ENCODE measurements at places on chromosomes 1 and 21.

DNA sequence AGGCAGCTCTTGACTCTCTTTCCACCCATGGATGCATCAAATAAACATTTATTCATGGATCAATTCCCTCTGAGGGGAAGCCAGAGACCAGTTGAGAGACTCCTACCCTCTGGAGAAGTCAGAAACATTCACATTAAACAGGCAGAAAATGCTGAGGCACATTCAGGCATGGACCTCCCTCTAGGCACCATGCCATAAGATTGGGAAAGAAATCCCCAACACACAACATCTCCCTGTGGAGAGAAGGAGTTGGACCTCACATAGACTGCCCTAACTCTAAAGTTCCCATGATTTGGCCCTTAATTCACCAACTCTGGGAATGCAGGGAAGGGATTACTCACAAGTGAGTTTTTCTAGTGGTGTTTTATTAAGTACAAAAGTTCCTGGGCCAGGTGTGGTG is 415.3 kb upstream of the C1orf87 start:
- no peak for DNase-seq

DNA sequence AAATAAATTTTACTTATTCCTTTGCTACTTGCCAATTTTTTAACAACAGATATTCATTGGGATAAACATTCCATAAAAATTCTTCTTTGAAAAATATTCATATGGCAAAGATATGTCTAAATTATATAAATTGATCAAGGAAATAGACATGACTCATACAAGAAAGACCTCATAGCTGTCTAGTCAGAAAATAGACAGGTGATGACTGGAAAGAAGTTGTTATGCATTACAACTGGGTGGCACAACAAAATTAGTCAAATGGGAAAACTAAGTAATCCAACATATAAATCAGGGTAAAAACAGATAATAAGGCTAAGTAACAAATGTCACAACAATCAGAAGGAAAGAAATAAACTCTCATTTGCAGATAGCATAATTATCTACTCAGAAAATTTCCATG is 92.0 kb downstream of the USH2A start:
- DNase-seq = no peak

- no peak for DNase-seq
Observed at GRCh38 chr21:26597031-26597430, 23.9 kb upstream of the CYYR1 start.

DNA sequence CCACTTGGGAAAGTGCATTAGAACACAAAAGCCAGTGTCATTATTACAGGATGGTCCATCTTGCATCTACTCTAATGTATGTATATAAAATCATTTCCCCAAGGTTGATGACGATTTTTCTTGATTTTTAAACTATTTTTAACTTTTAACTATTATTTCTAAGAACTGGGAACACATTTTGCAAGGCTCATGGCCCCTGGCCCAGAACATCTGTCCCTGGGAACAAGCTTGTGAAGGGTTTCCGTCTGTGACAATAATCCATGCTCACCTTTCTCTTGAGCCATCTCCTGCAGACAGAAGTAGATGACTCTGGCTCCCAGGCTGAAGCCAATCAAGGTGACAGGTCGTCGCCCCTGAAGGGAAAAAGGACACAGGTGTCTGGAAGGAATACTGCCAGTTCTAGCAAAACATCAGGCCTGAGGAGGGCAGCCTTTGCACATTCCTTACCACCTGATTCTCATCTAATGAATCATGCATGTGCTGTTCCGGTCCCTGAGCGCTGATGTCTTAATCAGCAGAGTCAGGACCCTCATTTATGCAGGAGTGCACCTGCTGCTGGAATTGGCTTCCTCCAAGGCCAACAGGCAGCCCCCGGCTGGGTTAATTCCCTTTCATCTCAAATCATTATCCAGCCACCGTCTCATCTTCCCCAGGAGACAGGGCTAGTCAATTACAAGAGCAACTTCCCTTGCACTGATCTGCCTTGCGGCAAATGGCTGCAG is 62.5 kb downstream of the TMCO4 start:
- peak; percentile 52 for DNase-seq

DNA sequence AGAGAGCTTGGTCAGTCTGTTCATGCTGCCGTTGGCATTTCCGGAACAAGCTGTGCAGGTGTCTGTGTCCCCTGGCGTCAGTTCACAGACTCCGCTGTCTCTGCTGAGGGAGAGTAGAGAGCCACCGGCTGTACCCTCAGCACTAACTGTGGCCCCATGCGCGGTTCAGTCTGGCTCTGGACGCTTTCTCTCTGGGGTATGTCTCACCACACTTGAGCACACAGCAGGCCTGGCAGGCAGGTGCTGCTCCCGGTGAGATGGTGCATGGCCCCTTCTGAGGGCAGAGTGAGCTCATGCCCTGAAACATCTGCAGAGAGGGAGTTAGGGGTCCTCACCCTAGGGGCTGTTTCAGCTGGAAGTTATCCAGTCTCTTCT is 60.0 kb upstream of the TLR5 start:
- no peak for DNase-seq

- no peak for DNase-seq
Observed at GRCh38 chr1:42264511-42265190, 70.4 kb downstream of the FOXJ3 start.

GRCh38 chr1:114427612-114428011 is 83.4 kb downstream of the TRIM33 start:
- DNase-seq = no peak

GRCh38 chr1:18511149-18511873 is 30.6 kb downstream of the KLHDC7A start:
- DNase-seq = no peak

GRCh38 chr1:151692226-151692625 is 24.4 kb downstream of the CELF3 start:
- DNase-seq = no peak

DNA sequence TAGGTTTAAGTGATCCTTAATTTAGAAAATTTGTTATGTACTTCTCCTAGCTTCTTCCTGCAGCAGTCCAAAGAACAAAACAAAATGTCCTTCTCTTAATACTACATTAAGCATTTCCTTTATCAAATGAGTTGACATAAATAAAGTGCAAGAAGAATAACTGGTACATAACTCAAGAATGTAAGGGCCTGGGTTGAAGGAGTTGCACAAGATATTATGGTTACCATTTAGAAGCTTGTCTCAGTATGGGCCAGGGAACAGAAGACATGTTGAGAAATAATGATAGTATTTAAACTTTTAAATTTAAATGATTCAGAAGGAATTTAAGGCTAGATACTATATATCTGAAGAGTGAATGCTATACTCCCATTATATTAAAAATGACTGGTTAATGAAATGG is 23.5 kb downstream of the SUCO start:
- DNase-seq = no peak

GRCh38 chr1:234327577-234328164 is 45.6 kb upstream of the COA6 start:
- DNase-seq = no peak

DNA sequence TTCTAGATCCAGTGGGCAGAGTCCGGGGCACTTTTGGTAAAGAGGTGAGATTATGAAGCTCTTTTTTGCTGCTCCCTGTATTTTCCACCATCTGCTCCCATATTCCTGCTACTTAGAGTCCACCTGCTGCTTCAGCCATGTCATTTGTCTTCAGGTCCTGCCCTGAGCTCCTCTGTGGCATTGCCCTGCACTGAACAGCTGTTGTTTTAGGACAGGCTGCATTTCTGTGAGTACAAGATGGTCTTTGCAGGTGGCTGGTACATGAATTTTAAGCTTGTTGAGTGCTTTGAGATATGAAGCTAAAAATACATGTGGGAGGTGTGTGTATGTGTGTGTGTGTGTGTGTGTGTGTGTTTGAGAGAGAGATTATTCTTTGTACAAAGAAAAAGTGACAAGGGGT is 21.9 kb downstream of the MT1HL1 start:
- no peak for DNase-seq

DNA sequence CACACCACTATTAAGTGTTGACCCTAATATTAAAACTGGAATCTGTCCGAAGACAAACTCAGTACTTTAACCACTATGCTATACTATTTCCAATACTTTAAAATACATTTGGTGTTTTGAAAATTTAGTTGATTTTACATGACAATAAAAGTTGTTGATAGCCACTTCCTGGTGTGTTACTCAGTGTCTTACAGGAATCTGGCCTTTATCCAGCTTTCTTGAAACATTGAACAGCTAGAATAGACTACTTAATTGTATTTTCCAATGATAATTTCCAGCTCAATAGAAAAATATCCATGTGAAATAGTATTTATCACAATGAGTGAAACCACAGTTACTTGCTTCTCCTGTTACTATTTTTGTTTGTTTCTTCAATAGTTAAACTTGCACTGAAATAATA is 369.6 kb upstream of the ADGRL4 start:
- no peak for DNase-seq

- DNase-seq = no peak
Observed at GRCh38 chr1:107590087-107590486, 374.9 kb downstream of the VAV3 start.

DNA sequence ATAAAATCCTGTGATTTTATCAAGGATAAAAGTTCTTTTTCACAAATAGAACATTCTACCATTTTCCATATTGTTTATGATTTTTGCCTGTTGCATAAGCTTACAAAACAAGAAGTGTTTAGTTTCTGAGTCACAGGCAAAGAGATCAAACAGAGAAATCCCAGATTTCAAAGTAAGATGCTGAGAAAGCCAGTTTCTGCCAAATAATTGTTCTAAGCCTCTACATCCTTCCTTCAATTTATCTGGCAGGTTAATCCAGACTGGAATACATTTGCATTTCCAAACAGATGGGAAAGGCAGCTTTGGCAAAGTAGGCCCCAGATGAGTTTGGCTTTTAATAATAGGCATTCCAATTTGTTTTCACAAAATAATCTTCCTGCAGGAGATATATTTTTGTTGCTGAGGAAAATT is 2.5 kb downstream of the SLC1A7 start:
- peak; percentile 19 for DNase-seq

DNA sequence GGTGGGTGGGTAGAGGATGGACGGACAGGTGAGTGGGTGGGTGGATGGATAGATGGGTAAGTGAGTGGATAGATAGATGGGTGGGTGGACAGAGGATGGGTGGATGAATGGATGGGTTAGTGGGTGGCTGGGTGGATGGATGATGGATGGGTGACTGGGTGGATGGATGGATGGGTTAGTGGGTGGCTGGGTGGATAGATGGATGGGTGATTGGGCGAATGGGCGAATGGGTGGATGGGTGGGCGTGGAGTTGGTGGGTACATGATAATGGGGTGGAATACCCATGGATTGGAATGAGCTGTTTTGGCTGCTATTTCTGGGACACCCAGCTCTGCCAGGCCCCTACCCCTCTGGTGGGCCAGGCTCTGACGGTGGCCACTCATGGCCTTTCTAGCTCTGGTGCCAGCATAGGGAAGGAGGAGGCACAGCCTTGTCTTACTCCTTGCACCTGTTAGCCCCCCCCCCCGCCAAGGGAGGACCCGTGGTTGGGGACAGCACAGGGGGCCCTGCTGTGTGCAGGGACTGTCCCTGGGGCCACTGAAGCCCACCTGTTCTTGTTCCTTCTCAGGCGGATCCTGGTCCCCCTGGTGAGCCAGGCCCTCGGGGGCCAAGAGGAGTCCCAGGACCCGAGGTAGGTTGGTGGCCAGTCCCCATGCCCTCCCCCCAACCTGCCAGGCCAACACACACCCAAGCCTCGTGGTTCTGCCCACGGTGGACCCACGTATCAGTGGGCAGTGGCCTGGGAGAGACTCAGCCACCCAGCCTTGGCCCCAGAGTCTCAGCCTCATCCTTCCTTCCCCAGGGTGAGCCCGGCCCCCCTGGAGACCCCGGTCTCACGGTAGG is 26.4 kb downstream of the COL6A2 start:
- no peak for DNase-seq

- DNase-seq = no peak
Observed at GRCh38 chr1:197106869-197107268, 39.6 kb downstream of the ASPM start.

GRCh38 chr1:84571150-84571535 is 3.1 kb downstream of the CTBS start:
- peak; percentile 14 for DNase-seq

DNA sequence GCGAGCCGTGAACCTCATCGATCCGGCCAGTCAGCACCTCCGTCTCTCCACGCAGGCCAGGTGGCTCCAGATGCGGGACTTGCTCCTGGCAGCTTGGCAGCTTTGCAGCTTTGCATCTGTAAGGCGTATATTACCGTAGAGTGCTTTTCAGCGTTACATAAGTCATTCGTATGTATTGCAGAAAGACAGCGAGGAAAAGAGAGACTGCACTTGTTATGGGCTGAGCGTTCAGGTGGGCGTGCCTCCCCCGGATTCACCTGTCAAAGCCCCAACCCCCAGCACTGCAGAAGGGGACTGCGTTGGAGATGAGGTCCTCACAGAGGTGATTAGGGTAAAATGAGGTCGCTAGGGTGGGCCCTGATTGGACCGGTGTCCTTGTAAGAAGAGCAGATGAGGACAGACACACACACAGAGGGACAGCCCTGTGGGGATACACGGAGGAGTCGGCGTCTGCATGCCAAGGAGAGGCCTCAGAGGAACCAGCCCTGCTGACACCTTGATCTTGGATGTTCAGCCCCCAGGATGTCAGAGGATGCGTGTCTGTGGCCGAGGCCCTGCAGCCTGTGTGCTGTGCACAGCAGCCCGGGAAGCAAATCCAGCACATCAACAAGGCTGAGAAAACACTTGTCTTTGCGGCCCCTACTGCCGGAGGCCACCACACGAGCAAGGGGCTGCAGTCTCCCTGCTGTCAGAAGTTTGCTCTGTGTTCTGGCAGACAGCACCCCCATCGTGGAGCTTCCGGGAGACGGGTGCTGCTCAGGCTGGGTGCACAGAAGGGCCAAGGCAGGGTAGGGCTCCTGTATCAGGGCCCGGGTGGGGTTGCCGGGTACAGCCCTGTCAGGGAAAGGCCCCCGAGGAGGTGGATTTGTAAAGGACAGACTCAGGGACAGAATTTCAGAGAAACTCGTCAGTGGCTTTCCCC is 10.9 kb upstream of the AGPAT3 start:
- no peak for DNase-seq
